ENCODE measurements at places on chromosomes 6 and 20.

DNA sequence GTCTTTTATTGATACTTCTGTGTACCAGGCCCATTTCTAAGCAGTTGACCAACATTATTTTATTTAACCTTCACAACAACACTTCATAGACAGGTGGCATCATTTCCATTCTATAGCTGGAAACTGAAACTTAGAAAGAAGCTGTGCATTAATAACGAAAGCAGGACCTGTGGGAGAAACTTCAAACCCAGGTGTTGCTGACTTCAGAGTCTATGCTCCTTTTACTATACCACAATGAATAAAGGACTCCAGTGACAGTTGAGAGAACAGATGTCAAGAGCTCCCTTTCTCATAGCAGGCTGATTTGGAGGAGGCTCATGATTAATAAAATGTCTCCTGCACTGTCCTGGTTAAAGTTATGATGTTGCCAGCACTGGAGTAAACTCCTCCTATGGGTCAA is 56.6 kb upstream of the POU3F2 start:
- no peak for DNase-seq

GRCh38 chr6:13248994-13249393 is 79.3 kb downstream of the TBC1D7 start:
- DNase-seq, result no peak

GRCh38 chr6:22251348-22251747 is 45.5 kb downstream of the PRL start:
- no peak for DNase-seq

GRCh38 chr20:53425941-53426340 is 167.7 kb downstream of the ZNF217 start:
- DNase-seq, result no peak

DNA sequence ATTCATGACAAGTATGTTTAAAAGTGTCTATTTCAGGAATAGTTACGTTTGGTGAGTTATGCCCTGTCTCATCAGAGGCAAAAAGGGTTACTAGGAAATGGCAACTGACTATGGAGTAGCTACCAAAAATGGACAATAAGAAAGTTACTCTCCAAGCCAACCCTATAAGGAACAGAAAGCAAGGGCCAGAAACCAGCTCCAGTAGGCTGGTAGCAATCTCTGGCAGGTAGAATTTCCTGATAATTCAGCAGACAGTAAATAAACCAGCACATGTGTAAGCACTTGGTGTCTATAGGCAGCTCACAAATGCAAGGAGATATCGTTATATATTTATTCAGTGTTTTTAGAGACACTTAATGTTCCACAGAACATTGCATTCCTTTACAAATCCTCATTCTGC is 20.3 kb downstream of the SOX4 start:
- no peak for DNase-seq

DNA sequence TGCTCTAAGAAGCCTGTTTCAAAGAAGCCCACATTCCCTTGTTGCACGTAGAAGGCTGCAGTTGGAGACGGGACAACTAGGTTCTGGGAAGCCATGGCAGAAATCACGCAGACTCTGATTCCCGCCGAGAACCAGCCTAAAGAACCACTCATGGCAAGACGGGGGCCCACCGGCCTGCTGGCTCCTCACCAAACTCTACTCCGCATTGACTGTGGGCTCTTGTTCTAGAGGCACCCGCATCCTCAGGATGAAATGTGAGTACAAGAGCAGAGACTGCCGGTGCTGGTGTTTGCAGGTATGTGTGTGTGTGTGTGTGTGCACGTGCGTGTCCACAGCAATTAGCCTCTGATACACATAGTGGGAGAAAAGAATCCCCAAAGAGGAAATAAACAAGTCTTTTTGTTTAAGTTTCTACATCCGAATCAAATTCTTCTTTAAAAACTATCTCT is 42.3 kb upstream of the NR2E1 start:
- no peak for DNase-seq

DNA sequence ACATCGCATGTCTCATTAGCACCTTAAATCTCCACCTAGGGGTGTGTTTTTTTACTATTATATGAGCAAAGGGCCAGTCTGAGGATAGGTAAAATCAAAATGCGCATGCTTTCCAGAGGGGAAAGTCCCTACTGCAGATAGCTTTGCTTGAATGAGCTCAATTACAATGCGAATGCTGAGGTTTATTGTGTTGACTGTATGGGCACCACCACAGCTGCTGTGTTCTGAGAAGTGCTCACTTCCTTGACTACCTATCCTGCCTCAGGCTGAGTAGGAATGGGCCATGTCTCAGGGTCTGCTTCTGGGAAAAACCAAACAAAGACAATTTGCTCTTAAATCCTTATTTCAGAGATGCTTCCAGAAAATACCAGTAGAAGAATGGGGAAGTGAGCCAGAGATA is 36.6 kb downstream of the MOCS1 start:
- no peak for DNase-seq
